ENCODE measurements at places on chromosomes 6 and 20. TPM values are rescaled to one million over a fixed set of nuclear protein-coding genes. Genes with fewer than 3 reads are reported as not detected.

DNA sequence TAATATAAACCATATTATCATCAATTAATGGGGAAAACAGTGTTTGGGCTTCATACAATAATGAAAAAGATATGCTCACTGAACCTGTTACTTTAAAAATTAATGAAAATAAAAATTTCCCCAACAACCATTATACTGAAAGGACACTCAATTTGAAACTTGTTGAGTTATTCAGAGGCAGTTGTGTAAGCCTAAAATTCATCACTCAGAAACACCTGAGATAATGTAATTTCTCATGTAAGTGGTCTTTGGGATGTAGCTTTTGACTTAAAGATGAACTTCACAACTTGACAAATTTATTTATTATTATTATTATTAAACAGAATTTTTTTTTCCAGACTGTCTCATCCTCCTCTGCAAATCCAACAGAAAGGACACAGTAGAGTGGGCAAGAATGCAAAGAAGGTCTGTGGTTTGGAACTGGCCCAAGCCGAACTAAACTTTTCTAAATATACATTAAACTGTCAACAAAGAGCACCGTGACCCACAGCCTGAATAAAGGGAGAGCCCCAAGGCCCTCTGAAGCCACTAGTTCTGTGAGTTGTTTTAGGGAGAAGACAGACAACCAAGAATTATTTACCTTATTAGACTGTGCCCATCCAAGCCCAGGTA lies 32.2 kb upstream of the HEY2 start:
- no peak for DNase-seq

DNA sequence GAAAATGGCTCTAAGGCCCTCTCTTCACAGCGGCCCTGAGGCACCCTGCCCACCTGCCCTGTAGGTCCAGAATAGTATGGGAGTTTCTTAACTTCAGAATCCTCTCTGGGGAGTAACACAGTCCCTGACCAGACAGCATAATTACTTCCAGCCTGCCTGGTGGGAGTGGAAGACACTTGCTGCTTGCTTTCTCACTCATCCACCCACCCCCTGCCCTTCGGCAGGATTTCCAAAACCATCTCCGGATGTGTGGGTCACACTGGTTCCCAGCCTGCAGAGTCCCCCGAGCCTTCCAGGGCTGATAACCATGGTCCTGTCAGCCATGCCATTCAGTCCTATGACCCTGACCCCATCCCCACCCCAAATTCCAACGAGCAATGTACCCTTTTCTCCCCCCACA lies 5.4 kb downstream of the SLC29A1 start:
- DNase-seq: no peak

Gene CLPSL1
- not detected for total RNA-seq

Gene ENPP4
- total RNA-seq: not detected

DNA sequence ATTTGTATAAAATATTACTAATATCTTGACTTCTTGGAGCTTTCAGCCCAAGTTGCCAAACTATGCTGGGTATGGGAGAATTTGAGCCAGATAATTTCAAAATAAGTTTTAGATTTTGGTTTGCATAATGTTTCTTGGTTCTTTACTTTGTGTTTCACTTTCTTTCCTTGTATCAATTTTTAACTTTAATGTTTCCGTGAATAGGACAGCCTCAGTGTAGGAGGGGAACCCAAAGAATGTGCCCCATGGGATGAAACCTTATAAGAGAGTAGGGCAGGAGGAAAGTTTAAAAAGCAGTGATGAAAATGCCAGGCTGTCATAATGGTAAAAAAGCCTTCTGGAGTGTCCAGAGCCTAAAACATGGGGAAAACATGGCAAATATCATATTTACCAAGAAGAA lies 252.4 kb upstream of the IRAK1BP1 start:
- no peak for DNase-seq

Measured in HFFc6 (cell line).